ENCODE measurements at places on chromosomes 4 and X.

- no peak for DNase-seq
Observed at GRCh38 chr4:183409934-183410333, 34.5 kb upstream of the CDKN2AIP start.

GRCh38 chrX:123817288-123817894 lies 42.5 kb upstream of the XIAP start:
- DNase-seq, result no peak

DNA sequence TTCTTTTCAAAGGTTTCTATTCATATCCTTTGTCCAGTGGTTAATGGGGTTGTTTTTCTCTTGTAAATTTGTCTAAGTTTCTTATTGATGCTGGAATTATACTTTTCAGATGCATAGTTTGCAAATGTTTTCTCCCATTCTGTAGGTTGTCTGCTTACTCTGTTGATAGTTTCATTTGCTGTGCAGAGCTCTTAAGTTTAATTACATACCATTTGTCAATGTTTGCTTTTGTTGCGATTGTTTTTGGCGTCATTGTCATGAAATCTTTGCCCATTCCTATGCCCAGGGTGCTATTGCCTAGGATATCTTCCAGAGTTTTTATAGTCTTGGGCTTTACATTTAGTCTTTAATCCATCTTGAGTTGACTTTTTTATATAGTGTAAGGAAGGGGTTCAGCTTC lies 21.2 kb upstream of the UGT8 start:
- DNase-seq, result no peak

DNA sequence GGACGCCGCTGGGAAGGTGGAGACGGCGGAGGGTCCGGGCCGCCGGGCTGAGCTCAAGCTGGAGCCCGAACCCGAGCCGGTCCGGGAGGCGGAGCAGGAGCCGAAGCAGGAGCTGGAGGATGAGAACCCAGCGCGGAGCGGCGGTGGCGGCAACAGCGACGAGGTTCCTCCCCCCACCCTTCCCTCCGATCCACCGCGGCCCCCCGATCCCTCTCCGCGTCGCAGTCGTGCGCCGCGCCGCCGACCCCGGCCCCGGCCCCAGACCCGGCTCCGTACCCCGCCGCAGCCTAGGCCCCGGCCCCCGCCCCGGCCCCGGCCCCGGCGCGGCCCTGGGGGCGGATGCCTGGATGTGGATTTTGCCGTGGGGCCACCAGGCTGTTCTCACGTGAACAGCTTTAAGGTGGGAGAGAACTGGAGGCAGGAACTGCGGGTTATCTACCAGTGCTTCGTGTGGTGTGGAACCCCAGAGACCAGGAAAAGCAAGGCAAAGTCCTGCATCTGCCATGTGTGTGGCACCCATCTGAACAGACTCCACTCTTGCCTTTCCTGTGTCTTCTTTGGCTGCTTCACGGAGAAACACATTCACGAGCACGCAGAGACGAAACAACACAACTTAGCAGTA lies 483 bp downstream of the USP27X start:
- no peak for DNase-seq

DNA sequence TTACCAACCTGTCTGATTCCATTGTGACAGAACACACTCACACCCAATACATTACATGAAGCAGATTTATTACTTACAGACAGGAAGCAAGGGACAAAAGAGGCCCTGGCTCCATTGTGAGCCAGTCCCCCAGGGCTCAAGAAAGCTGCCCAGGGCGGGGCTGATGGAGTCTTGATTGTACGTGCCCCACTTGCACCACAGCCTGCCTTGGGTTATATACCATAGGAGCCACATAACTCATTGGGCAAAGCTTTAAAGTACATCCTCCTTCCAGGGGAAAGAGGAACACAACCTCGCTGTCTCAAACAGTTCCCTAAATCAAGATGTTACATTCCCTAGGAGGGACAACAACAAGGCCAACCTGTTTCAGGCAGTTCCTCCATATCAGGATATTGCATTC lies 3.4 kb upstream of the ZRSR2 start:
- no peak for DNase-seq

DNA sequence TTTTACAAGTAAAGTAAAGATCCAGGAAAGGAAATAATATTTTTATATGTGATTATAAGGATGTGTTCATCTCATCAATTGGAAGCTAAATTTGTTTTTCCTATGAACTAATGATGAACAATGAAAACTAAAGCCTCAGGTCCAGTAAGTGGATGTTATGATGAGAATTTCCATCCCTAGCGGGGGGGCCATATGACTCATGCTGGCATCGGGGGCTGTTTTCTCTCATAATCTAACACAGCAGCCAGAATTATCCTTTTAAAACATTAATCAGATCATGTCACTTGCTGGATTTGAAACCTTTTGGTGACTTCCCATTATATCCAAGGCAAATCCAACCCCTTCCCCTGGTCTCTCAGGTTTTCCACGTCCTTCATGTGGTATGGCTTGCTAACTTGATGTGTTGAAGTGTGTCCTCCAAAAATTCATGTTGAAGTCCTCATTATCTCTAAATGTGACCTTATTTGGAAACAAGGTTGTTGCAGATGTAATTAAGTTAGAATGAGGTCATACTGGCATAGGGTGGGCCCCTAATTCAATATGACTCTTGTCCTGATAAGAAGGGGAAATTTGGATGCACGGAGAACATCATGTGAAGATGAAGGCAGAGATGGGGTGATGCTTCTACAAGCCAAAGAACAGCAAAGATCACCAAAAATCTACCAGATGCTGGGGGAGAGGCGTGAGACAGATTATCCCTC lies 96.8 kb downstream of the AKAP4 start:
- DNase-seq, result no peak

- DNase-seq, result no peak
Observed at GRCh38 chr4:87865288-87865687, 32.5 kb downstream of the MEPE start.

All from tibial nerve (tissue), 4 donors.